ENCODE measurements at places on chromosomes 4 and X.

DNA sequence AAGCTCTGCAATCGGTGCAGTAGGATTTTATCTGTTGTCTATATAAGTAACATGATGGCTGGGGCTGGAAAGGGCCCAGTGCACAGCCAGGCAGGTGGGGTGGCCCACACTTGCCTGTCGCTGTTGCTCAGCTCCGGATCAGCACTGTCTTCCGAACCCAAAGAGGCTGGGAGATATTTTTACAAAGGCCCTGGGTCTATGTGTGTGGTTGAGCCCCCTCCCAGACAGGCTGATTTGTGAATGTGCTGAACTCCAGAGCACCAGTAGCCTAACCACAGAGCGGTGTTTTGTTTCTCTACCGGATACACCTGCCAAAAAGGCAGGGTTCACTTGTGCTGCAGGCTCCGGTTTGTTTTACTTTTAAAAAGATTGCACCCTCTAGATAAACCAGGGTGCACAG is 33.5 kb upstream of the CHRNA9 start:
- peak; percentile 60 for DNase-seq

GRCh38 chr4:83536362-83537272 is 709 bp downstream of the GPAT3 start:
- no peak for DNase-seq

DNA sequence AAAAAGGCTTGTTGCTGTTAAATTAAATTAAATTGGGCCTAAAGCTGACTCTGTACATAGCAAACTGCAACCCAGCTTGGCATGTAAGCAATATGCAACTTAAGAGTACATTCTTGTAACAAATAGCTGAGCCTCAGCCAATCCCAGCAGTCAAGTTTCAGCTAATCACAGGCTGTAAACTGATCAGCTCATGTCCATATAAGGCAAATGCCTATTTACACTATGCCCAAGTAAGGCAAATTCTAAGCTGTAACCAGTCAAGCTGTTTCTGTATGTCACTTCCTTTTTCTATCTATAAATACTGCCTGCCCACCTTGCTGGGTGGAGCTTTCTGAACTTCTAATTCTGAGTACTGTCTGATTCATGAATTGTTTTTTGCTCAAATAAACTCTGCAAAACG is 429.1 kb upstream of the FTHL17 start:
- no peak for DNase-seq

GRCh38 chr4:55993994-55994663 is 45.4 kb downstream of the CEP135 start:
- DNase-seq: no peak

DNA sequence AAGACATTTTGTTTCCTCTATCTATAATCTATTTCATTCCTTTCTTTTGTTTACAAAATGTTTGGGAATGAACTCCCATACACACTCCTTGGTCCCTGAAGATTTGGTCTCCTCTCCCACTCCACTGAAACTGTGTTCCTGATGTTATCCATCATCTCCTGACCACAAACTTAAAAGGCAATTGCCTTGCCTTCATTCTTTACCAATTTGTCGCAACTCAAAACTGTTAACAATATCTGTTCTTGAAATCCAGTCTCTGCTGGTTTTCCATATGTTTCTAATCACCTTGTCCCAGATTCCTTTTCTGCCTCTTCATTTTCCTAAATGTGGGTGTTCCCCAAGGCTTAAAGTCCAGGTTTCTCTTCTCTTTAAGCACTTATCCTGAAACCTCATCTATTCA is 262.2 kb upstream of the TTC29 start:
- DNase-seq: no peak

DNA sequence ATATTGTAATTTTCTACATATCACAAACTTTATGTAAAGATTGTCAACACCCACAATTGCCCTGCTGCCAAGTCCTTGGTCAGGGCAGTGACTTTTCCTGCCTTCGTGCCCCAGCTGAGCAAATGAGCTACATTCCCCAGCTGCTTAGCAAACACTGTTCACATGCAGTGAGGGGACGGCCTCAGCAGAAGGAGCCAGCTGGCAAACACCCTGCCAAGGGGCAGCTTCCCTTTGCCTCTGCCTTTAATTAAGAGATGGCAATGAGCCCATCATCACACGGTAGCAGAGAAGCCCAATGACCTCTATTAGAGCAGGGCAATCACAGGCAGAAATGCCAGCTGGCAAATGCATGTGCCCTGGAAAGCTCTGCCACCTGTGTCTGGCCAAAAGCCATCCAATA is 253.4 kb downstream of the EPHA5 start:
- no peak for DNase-seq

- DNase-seq: no peak
Observed at GRCh38 chrX:110415440-110416170, 57.0 kb downstream of the RTL9 start.

- no peak for DNase-seq
Observed at GRCh38 chr4:8230033-8230432, 30.9 kb downstream of the SH3TC1 start.

Data from memory B cell (primary cell).